ENCODE measurements at places on chromosomes 6 and 20.

DNA sequence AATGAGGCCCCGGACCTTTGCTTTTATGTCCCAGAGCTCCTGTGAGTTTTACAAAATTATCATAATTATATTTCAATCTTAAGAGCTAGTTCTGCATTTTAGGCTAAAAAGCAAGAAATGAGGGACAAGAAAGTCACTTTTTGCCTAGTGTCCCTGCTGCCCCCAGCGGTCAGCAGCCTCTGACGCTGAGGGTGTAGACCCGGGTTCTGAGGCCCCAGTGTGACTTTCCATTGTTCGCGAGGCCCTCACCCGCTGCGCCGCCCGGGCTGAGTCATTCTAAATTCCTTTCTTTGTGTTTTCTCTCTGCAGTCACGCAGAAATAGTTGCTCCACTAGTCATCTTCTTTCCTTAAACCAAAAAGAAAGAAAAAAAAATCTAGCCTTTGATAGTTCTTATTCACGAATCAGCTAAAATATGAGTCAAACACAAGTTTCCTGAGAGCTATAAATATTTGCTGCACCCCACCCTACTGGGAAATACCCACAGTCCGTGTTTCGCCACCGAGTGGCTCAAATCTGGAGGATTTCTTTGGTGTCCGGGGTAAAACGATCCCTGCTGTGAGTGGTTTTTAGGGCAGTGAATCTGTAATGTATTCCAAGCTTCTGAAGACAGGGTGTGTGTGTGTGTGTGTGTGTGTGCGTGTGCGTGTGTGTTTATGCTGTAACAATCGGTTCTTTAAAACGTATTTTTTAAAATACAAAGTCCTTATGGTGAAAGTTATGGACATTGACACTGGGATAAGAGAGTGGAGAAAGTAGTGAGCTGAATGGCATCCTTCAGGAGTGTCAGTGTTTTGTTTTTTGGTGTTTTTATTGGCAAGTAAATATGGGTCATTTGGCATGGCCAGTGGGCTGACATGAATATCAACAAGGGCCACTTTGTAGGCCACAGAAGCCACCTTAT lies 59.7 kb upstream of the EEF1A1 start:
- DNase-seq, result peak; percentile 78

DNA sequence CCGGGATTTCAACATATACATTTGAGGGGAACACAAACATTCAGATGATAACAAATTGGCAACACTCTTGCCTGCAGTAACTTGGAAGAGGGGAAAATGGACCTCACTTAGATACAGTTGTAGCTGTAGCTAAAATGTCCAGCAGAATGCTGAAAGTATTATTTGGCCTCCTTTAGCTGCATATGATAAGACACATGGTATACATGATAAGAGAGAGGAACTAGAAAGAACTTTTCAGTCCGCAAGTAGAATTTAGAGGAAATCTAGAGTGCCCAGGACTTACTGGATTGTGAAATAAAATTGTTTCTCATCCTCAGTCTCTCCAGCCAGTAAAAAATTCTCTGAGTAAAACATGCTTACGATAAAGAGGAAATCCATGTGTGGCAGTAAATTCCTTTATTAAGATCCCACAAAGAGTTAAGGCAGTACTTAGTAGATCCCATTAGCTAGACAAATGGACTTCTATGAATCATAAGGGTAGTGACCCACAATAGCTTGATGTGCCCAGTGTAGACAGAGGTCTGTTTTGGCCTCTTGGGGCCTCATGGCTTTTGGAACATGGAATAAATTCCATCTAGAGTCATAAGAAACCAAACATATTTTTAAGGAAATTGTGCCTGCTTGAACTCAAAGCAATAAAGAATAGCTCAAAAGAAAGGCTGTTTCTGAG lies 87.9 kb upstream of the RBM24 start:
- DNase-seq, result no peak

- no peak for DNase-seq
These were observed 134.7 kb downstream of the PACRG start for GRCh38 chr6:162862462-162862861.

DNA sequence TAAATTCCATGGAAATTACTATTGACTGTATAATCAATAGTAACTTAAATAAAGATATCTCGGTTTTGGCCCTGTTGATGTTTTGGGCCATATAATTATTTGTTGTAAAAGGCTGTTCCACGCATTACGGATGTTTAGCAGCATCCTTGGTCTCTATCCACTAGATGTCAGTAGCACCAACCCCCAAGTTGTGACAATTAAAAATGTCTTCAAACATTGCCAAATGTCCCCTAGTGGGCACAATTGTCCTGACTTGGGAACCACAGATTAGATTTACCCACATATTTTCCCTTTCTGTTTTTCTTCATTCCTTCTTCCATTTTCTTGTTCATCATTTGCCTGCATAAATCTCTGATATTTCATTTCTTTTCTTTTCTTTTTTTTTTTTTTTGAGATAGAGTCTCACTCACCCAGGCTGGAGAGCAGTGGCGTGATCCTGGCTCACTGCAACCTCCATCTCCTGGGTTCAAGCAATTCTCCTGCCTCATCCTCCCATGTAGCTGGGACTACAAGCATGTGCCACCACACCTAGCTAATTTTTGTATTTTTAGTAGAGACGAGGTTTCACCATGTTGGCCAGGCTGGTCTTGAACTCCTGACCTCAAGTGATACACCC lies 13.6 kb upstream of the WFDC8 start:
- no peak for DNase-seq

- no peak for DNase-seq
These were observed 205.6 kb downstream of the ALDH8A1 start for GRCh38 chr6:134744301-134744700.

DNA sequence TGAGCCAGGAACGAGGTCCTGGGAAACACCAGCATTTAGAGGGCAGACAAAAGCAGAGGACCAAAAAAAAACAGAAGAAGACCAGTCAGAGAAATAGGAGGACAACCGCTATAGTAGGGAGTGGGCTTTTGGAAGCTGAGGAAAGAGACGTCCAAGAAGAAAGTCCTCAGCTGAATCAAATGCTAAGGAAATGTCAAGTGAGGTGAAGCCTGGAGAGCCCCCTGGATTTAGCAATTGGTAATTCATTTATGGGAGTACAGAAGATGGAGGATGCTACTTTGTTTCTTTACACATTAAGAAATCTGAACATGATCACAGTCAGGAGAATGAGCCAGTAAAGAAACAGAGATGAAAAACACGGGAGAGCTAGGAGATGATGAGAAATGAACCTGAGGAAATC lies 41.1 kb downstream of the LRP11 start:
- DNase-seq, result no peak

DNA sequence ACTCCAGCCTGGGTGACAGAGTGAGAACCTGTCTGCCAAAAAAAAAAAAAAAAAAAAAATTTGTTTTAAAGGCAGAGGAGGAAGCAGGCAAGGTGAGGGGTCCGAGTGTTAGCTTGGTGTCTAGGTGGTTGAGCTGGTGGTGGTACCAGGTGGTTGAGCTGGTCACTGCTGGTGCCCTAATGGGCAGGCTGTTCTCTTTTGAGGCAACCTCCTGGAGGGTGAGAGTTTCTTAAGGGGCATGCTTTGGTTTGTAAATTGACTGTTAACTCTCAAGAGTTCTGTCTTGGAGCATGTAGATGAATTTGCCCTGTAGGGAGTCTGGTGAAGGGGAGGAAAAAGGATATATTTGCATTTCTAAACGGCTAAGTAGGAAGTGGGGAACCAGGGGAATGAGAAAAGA lies 52.7 kb downstream of the BANF2 start:
- DNase-seq, result no peak

DNA sequence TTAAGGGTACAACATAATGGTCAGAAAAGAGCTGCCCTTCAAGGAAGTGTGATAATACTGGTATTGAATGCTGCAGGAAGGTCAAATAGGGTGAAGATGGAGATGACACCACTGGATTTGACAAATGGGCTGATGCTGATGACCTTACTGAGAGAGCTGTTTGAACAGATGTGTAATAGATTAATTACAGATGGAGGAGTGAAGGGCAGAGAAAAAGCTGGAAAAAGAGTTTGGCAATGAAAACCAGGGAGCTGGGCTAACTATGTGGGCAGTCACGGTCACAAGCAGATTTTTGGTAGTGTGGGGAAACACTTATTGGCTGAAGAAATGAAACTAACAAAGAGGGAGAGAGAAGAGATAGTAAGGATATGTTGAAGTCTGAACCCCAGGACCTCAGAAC lies 83.6 kb upstream of the ENPP5 start:
- no peak for DNase-seq

DNA sequence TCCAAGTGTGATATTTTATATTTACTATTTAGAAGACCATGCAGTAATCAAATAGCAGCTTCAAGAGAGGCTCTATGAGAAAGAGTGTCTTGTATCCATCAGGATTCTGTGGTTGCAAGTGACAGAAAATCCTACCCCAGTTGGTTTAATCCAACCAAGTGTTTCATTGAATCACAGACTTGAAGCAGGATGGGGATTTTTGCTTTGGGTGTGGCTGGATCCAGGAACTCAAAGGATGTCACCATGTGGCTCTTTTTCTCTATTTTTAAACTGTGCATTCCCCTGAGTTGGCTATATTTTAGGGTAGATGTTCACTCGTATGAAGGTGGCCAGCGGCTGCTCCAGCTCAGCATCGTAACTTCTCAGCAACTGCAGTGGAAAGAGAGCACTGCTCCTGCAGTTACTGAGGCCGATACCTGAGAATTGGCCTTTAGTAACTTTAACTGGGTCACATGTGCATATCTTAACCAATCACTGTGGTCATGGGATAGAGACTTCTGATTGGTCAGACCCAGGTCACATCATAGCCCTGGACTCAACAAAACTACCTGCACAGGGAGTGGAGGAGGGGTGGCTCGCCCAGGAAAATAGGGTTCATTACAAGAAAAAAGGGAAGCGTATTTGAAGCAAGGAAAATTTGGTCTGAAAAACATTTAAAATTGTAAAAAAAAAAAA lies 396.1 kb upstream of the SULF2 start:
- DNase-seq, result no peak

DNA sequence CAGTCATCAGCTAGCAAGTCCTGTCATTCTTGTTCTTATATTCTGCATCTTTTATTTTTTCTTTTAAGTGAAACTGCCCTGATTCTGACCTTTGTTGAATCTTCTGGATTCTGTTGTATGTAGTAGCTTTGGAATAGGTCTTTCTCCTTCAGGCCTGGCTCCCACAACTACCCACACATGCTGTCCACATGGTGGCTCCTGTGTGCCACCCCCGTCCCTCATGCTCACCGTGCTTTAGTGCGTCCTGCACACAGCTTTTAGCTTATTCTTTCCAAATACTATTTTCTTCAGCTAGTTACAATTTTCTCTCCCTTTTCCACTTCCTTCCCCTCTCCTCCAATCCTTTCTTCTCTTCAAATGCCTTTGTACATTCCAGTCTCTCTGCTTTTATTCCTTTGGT lies 61.8 kb downstream of the CTNNBL1 start:
- DNase-seq, result peak; percentile 2

DNA sequence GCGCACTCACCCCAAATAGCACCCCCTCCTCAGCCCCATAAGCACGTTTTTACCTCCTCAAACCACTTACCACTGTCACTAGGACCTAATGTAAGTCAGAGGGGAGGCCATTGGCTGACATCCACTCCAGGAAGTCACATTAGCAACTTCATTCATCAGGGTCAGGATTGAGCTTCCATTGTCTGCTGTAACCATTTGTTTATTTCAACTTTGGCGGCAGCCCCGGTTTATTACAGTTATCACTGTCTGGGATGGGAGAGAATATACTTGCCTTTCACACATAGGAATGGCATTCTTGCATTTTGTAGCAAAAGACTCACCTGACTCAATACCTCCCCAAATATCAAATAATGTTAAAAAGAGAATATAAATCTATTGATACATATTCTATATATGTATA lies 38.3 kb downstream of the MAFB start:
- DNase-seq, result no peak

GRCh38 chr6:50602292-50602691 lies 111.0 kb upstream of the TFAP2D start:
- no peak for DNase-seq

DNA sequence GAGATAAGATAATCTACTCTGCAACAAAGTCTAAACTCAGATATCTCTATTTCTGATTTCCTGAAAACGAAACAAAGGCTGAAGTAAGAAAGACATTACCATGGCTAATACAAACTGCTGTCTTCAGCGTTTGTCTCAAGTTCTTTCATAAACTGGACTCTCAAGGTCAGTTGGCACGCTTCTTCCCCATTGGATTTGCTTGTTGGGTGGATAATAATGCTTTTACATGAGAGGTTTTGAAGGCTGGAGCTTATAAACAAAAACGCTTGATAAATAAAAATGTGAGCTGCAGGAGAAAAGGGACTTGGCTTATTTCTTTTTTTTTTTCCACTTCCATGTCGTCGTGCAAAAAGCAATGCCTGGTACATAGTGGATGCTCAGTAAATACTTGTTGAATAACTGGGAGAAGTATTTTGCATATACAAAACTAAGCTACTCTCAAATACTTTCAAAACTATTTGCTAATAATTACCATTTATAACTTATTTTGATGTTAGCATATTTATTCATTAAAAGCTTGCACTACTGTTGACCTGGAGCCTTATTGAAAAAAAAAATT lies 65.7 kb upstream of the EEF1A1 start:
- no peak for DNase-seq

DNA sequence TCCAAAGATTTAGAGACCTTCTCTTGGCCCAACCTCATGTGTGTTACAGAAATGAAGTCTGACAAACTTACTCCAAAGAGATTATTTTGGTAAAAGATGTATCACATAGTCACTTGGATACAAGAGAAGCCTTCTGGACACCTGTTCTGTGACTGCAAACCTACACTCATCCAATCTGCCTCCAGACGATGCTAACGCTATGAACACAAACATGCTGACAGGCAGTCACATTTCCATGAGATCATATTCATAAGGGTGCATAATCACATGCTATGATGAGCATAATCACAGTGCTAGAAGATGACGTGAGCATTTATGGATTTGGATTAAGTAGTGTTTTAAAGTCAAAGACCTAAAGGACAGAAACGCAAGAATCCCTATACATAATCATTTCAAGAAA lies 340.2 kb downstream of the HACE1 start:
- DNase-seq, result no peak

GRCh38 chr6:168999392-168999791 lies 254.3 kb downstream of the THBS2 start:
- DNase-seq, result no peak

DNA sequence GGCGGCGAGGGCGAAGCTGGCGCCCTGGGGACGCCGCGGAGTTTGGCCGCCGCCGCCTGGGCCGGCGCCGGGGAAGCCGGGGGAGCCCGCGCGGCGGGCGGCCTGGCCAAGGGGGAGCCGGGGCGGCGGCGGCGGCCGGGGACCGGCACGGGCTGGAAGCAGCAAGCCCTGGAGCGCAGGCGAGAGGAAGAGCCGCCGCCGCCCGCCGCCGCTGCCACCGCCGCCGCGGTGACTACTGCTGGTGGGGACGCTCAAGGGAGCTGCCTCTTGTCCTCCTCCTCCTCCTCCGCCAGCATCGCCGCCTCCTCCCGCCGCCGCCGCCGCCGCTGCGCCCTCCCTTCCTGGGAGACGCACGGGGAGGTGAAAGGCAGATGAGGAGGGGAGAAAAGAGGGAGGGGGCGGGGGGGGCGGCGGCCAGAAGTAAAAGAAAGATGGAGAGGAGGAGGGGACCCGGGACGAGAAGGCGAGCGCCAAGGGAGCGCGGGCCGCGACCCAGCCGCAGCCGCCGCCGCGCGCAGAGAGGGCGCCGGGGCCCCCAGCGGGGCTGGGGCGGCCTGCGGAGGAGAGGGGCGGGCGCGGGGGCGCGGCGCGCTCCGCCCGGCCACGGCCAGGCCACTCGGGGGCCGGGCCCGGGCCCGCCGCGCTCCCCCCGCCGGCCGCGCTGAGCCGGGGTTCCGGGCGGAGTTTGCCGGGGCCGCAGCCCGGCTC lies 846 bp downstream of the PDE10A start:
- DNase-seq, result peak; percentile 75

Measured in head of caudate nucleus (tissue), 42 donors.